ENCODE measurements at places on chromosomes 7 and 10.

DNA sequence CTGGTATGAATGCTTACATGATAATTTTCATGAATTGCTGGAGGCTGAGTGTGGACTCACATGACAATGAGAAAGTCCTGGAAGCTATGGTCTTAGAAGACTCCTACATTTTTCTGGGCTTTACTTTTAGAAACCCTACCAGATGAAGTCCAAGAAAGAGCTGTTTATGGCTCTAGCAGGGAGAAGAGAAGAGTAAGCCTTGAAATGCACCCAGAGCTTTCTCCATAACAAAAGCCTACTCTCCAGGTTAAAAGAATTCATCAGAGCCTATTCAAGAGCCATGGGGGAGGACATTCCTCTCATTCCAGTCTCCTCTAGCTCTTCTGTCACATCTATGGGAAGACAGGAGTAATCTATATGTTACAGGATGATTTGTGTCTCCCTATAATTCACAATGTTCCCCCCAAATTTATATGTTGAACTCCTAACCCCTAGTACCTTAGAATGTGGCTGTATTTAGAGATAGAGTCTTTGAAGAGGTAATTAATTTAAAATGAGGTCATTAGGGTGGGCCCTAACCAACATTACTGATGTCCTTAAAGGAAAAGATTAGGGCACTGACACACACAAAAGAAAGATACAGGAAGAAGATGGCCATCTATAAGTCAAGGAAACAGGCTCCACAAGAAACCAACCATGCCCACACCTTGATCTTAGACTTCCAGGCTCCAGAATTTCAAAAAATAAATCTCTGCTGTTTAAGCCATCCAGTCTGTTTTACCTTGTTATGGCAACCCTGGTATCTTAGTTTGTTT lies 193.8 kb upstream of the PTER start:
- no peak for DNase-seq

- DNase-seq, result peak; percentile 22
Measured at GRCh38 chr10:119316729-119317097, 109.3 kb downstream of the GRK5 start.

- DNase-seq, result no peak
Measured at GRCh38 chr7:21911341-21911875, 34.3 kb downstream of the CDCA7L start.

DNA sequence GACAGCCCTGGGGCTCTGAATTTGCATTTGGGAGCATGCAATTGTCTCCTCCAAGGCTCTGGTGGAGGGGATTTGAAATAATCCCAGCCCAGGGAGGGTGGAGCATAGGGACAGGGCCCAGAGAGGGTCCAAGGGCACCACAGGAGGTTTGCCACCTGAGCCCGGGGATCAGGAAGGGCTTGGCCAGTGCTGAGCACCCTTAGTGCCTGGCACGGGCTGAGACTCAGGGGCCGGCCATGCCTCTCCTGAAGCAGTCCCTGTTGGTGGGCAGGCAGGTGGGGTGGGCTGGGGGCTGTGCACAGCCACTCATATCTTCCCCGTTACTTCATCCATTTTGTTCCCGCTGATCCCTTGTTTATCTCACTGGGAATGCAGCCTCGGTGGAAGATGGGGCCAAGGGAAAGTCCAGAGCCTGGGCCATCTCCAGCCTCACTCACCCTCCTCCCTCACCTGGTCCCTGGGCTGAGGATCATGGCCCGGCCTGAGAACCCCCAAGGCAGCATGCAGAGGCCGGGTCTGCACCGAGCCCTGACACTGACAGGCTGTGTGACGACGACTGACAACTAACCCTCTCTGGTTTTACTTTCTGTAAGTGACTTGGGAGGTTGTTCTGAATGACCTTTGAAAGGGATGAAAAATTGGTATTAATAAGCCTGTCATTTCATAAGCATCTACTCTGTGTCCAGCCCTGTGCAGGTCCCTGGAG lies 38.5 kb downstream of the KCTD7 start:
- no peak for DNase-seq

DNA sequence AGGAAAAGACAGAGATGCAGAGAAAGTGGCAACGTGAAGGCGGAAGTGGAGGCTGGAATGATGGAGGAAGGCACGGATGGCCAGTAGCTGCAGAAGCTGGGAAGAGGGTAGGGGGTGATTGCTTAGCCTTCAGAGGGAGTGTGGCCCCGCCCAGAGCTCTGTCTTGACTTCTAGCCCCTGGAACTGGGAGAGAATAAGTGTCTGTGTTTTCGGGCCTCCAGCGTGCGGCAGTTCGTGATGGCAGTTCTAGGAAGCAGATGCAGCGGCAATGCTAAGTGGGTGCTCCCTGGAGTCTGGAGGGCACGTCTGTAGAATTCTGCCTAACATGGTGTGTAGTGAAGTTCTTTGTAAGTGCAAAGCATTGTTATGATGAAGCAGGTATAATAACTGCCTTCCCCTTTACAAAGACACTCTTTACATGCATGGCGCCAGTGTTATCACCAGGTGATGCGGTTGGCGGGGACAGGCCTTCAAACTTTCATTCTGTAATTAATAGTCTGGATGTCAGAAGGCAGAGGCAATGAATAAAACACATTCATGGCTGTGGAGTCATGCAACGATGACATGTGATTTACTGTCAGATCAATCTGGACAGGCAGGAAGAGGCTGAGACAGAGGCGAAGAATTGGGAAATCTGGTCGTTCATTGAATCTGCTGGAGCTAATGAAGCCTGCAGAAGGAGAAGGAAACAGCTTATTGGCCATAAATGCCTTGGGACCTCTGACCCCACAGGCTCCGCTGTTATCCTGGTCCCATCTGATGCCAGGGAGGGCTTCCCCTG lies 228.6 kb downstream of the GLRX3 start:
- DNase-seq, result no peak

DNA sequence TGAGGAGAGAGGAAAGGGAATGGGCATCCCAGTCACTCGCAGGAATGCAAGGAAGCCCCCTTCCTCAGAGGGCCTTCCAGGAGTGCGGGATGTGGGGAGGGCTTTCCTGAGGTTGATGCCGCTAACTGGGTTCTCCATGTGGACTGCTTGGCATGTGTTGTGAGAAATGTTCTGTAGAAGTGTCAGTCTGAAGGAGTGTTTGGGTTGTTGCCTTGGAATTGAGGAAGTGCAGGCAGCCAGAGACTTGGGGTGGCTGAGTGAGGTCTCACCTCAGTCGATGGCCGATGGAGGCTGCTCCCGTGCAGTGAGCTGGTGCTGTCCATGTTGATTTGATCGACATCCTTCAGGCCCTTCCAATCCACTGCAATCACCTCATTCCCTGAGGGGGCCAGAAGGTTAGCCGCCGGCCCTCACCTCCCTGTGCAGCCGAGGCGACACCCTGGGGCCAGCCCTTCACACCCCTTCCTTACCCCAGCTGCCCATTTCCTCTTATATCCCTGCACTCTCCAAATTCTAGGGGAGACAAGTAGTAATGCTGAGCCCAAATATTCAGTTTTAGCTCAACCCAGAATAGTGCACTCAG lies 2.7 kb downstream of the FAM131B start:
- no peak for DNase-seq

GRCh38 chr7:25552998-25553397 lies 324.7 kb upstream of the NPVF start:
- DNase-seq, result no peak

DNA sequence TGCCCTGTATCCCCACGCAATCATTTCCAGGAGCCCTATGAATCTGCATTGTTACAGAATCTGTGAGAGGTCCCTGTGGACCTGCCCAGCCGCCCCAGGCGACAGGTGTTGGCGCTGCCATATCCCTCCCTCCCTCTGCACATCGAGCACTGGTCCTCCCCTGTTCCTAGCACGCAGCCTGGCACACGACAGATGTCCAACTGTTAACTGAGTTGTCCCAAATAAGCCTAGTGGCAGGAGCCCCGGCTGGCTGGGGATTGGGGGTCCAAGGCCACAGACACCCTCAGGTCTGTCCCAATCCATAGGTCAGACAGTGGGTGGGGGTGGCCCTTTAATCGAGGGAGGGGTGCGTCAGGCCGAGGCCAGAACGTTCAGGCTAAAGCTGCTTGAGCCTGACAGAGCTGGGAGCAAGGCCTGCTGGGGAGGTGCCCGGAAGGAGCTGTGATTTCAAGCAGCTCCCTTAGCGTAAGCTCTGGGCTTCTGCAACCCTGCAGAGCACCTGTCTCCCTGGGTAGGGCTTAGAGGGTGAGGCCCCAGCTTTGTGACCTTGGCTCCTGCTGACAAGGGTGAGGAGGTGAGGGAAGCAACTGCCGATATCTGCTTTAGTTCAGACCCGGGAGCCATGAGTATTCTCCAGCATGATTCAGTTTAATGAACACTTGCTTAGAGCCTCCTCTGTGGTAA lies 40.1 kb downstream of the ADRA2A start:
- no peak for DNase-seq

DNA sequence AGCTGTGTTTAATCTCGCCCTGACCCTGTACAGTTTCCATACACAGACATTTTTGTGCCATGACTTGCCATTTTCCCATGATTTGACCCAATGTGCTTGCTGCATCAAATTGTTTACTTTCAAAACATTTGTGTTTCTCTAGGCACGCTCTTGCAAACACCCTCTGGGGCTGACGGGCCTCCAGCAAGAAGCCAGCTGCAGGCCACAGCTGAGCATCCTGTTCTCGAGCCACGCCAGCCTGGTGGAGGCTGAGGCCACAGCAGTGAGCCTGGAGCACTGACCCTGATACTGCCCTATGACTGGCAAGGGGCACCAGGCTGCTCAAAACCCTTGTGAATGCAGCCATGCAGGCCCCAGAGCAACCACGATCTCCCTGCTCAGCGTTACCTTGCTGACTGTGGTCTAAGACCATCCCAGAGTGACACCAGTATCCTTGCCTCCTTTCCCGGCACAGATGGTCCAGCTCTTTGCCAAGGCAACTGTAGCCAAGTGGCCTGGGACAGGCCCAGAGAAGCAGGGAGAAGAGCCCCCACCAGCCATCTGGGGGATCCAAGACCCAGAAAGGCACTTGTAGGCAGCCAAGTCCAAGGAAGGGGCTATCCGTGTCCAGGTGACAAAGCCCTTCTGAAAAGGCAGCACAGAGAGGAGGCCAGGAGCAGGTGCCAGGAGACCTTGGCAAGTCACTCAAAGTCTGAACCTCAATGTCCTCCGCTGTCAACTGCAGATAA lies 78.5 kb downstream of the OAT start:
- DNase-seq, result peak; percentile 91

GRCh38 chr10:28965937-28966336 lies 288.6 kb downstream of the BAMBI start:
- DNase-seq, result no peak

- DNase-seq, result no peak
Measured at GRCh38 chr7:151429560-151430331, 10.2 kb downstream of the CRYGN start.

DNA sequence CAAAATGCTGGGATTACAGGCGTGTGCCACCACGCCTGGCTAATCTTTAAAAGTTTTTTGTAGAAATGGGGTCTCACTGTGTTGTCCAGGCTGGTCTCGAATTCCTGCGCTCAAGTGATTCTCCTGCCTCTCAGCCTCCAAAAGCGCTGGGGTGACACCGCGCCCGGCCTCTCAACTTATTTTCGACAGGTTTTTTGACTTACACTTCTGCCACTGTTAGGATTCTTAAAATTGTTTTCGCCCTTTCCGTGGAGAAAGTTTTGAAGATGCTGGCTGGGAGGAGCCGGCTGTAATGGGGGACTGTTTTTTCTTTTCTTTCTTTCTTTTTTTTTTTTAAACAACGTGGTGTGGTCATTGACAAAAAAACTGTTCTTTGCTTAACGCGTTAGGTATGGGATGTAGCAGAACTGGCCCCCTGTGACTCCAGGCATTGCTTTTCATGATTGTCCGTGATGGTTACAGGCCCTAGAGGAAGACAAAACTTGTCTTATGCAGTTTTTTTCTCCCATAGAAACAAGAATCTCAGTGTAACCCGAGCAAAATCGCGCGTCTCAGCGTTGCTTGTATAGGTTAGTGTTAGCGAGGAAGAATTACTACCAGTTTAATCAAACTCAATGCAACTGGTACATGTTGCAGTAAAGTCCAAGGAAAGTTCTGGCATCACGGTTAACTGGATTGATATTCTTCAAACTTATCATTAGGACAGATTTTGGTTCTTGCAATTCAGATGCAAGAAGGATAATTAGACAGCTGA lies 72.2 kb downstream of the DAGLB start:
- peak; percentile 68 for DNase-seq

GRCh38 chr7:106056513-106057203 lies 55.5 kb downstream of the SYPL1 start:
- DNase-seq, result peak; percentile 65

DNA sequence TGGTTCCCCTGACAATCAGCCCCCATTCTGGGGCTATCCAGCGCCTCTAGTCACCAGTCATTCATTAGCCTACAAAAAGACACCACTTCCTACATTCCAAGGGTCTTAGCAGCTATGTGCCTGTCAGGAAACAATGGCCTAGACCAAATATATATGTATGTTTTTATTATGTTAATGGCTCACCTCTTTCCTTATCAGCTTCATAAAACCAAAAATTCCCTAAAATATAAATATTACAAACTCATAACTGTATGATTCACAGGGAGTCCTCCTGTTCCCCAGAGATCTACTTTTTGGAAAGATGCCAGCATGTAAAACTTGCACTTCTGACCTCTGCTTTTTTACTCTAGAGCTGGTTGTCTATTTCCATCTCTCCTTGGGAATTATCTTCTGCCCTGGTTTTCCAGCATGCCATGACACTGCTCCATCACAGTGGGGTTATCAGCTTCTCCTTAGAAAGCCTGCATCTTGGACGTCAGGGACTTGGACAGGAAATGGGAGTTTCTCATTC lies 79.2 kb downstream of the ABCA13 start:
- no peak for DNase-seq

- no peak for DNase-seq
Measured at GRCh38 chr10:36683421-36683820, 442.0 kb upstream of the ANKRD30A start.

- no peak for DNase-seq
Measured at GRCh38 chr7:42285383-42285824, 48.4 kb upstream of the GLI3 start.

GRCh38 chr7:129262324-129262723 lies 37.5 kb downstream of the AHCYL2 start:
- DNase-seq, result no peak

DNA sequence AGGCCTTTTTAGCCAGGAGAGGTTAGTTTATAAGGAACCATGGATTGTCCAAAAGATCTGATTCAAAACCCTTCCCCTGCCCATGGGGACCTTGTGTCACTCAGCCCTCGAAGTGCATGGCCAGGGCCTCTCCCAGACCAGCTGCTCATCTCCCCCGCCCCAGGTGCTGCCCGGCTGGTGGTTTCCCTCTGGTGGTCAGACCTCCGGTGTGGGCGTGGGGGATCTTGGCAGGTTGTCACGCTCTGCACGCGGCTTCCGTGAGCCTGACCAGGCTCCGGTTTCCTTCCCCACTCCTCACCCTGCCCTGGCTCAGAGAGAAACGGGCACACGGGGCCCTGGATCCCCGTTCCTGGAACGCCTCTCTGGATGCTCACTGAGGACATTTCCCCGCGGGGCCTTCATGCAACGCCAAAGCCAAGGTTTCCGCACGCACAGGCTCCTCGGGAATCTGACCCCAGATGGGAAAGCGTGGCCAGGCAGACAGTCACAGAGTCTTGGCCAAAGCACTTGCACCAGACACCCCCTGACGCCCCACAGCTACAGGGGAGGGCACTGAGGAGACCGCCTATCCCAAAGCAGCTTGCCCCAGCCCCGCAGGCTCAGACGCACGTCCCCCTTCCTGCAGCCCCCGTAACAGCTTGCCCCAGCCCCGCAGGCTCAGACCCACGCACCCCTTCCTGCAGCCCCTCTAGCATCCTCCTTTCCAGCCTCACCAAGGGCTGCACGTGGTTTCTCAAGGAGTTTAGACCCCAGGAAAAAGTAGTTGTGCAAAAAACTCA lies 7.8 kb upstream of the DIP2C start:
- no peak for DNase-seq
